ENCODE measurements at places on chromosomes 7 and 10.

DNA sequence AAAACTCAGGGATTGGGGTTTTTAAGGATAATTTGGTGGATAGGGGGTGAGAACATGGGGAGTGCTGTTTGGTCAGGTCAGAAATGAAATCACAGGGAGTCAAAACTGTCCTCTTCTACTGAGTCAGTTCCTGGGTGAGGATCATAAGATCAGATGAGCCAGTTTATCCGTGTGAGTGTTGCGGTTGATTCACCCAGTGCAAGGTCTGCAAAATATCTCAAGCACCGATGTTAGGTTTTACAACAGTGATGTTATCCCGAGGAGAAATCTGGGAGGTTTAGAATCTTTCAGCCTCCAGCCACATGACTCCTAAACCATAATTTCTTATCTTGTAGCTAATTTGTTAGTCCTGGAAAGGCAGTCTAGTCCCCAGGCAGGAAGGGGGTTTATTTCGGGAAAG is 31.7 kb upstream of the AGR2 start:
- no peak for DNase-seq

DNA sequence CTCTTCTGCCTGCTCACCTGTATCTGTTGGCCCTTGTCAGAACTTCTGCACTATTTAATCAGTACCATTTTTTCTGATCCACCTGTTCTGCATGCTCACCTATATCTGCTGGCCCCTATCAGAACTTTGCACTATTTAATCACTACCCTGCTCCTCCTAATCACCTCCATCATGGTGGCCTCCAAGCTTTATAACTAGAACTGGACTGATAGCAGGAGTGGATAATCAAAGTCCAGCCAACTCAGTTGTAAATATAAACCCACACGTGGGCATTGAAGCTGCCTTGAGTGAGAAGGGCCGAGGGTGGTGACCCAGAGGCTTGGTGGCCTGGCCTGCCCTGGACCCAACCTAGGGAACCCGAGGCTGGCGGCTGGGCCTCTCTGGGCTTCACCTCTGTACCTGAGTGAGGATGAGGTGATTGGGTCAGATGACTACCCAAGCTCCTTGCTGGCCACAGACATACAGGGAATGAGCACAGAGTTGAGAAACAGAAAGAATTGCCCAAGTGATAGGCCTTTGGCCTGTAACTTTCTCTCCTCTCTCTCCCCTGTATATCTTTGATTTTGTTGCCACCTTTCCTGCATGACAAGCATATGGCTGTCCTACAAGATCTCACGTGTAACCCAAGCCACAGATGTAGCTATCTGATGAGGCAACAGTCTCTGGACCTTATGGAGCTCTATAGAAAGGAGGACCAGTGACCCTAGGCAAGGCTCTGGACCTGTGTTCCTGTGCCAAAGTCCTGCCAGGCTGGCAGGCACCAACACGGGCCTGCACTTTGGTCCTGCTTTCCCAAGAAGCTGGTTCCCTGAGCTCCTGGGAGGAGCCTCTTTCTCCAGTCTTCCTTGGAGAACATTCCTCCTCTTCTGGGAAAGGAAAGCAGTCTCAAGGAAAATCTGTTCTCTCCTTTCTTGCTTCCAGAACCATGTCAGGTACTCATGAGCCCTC is 23.4 kb upstream of the FAM3C start:
- DNase-seq: no peak

DNA sequence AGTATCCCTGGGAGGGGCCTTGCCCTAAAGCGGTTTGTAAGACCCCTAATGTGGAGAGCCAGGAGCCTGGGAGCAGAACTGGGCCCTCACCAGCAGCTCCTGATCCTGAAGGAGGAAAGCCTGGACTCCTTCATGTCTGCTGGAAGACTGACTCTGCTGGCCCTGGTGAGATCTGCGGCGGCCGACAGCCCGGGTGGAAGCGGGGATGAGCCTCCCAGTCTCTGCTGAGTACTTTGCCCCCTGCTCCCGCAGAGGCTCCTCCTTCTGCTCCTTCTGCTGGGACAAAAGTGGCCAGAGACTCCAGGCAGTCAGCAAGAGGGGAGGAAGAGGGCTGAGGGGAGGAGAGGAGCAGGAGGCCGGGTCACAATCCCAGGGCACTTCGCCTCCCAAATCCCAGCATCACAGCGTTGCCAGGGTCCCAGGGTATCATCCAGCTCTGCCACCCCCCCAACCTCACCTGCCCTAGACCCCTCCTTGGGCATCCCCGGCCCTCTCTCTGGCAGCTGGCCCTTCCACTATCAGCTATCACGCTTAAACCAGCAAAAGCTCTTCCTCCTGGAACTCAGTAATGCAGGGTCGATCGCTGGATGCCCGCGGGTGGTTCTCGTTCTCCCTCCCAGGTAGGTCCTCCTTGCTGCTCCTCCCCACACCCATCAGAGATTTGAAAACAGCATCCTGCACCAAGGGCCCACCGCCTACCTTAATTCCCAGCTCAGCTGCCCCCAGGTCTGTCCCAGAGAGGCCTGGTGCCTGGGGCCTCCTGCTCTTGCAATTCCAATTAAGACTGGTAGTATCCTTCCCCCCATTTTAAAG is 7.9 kb downstream of the TBATA start:
- DNase-seq: no peak

- no peak for DNase-seq
Observed at GRCh38 chr7:123143252-123144006, 56.3 kb downstream of the SLC13A1 start.

DNA sequence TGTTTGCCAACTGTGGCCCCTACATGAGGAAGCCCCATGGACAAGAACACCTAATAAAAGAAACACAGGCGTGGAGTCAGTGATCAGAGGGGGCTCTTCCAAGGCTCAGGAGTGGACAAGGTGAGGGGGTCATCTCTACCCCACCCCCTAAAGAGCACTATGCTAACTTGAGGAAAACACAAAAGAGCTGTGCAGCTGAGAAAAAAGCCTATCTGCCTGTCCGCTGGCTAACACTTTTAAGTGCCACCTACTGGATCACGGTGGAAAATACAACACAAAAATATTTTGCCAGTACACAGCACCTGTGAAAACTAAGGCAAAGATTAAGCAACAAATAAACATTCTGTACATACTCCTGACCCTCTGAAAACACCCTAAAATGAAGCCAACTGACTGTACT is 53.1 kb upstream of the COBL start:
- DNase-seq: no peak

- DNase-seq: no peak
Observed at GRCh38 chr7:87127019-87127418, 25.2 kb upstream of the DMTF1 start.

- no peak for DNase-seq
Observed at GRCh38 chr10:106023329-106023728, 1141.2 kb downstream of the SORCS1 start.

DNA sequence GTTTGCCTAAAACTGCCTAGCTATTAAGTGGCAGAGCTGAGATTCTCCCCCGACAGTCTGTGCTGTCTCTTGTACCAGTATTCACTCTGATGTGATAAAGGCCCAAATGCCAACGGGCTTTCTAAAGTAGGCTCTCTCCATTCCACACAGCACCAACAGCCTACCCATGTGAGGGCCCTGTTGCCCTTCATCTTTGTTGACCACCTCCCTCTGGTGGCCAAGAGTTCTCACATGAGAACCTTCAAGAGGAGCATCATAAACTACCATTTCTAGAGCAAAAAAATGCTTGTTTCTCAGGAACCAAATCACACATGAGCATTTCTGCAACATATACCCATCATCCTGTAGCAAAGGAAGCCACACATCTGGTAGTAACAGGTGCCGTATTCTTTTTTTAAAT is 185.8 kb downstream of the GRM8 start:
- no peak for DNase-seq

DNA sequence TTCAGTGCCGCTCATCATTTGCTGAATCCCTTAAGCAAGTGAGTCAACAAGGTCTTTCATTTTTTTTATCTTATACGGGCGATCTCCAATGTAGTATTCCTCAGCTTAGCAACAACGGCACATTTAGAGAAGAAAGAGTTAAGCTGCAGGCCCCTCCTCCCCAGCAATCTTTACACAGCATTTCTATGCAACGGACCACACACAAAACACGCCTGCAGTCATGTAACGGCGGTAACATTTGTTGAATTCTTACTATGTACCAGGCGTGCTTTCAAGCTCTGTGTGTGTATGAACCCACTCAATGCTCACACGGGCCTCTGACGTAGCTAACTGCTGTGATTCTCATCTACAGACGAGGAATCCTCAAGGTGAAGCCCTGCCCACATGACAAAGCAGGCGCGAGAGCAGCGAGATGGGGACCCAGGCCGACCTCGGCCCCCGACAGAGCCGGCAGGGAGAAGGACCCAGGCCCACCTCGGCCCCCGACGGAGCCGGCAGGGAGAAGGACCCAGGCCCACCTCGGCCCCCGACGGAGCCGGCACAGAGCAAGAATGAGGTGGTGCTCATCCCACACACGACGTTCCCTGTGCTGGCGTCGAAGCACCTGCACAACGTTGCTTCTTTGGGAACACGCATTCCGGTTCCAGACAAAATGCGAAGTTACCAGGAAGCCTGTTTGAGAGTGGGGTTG is 240.7 kb downstream of the ZMYND11 start:
- DNase-seq: no peak

- no peak for DNase-seq
Observed at GRCh38 chr7:102230593-102230992, 56.1 kb upstream of the SH2B2 start.

DNA sequence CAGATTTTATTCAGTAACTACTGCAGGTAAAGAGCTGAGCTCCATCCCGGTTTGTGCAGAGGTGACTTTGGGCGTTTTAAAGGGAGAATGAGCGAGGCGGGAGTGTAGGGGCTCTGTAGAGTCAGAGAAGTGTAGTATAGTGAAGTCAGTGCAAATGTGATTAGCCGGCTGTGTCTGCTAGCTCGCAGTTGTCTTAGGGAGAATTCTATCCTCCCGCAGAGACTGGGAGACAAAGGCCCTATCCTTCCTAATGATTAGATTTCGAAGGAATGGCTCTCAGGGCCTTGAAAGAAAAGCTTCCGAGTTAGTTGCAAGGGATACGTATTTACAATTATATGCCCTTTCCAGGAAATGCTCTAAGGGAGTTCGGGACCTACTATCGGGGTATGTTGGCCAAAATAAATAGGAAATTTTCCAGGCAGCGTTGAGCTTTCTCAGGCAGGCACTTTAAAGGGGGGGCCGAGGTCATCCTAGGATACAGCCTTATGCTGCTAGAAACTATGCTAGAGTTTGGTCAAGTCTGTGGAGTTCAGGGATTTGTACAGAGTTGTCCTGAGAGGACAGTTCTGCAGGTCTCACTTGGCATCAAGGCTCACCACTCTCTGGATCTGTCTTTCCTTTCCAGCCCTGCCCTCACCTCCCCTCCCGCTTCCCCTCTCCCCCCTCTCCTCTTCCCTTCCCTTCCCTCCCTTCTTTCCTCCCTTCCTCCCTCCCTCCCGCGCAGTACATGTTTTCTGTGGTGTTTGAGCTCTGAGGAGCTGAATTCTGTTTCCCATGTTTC is 825 bp downstream of the MRPL32 start:
- no peak for DNase-seq

DNA sequence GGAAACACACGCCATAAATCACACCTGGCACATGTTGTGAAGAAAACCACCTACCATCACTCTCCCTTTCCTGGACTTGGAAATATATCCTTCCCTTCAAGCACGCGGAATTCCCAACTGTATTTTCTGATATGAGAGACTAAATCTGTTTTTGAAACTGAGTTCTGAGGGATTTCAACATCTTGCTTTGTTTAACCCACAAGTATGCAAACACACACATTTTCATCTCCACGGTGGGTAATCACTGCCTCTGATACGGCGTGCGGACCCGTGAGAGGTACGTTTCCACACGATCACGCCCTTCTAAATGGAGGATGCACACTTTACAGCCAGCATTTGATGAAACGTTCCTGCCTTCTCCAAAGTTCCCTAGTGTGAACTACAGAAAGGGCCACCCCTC is 83.4 kb downstream of the ZRANB1 start:
- DNase-seq: no peak

DNA sequence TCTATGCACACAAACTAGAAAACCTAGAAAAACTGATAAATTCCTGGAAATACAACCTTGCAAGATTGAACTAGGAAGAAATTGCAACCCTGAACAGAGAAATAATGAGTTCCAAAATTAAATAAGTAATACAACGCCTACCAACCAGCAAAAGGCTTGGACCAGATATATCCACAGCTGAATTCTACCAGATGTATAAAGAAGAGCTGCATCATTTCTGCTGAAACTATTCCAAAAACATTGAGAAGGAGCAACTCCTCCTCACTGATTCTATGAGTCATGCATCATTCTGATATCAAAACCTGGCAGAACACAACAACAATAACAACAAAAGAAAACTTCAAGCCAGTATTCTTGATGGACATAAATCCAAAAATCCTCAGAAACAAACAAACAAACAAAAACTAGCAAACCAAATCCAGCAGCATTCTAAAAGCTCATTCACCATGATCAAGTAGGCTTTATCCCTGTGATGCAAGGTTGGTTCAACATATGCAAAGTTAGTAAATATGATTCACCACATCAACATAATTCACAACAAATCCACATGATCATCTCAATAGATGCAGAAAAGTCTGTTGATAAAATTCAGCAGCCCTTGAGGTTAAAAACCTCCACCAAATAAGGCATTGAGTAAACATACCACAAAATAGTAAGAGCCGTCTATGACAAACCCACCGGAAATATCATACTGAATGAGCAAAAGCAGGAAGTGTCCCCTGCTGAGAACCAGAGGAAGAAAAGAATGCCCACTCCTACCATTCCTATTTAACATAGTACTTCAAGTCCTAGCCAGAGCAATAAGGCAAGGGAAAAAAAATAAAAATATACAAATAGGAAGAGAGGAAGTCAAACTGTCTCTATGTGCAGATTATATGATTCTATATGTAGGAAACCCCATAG is 98.2 kb downstream of the PCDH15 start:
- no peak for DNase-seq

DNA sequence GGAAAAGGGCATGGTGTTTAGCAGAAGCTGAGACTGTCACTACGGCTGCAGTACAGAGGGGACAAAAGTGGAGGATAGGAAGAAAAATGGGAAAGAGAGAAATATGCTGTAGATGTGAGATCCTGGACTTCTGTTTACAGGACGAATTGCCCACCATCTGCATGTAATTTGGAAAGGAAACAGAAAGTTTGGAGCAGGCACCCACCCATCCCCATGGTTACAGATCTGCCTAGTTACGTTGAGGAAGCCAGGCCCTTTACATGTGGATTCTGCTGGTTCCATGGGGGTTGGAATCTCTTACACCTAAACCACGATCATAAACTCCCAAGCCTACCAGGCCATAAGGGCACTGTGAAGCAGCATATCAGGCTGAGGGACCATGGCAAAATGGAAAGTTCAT is 84.3 kb downstream of the WDFY4 start:
- DNase-seq: no peak

DNA sequence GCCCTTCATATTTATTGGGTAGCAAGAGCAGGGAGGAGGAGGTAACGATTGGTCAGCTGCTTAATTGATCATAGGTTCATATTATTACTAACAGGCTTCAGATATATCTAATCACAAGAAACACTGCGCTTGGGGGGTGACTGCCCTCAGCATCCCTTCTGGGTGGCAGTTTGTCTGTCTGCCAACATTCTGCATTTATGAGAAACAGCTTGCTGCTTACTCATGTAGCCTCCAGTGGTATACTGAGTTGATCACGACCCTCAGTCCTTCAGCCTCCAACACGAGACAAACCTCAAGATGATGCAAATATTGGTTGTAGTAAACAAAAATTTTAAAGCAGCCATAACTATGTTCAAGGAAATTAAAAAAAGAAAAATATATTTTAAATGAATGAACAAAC is 657.8 kb upstream of the PHF14 start:
- no peak for DNase-seq
